ENCODE measurements at places on chromosomes 5 and 9.

DNA sequence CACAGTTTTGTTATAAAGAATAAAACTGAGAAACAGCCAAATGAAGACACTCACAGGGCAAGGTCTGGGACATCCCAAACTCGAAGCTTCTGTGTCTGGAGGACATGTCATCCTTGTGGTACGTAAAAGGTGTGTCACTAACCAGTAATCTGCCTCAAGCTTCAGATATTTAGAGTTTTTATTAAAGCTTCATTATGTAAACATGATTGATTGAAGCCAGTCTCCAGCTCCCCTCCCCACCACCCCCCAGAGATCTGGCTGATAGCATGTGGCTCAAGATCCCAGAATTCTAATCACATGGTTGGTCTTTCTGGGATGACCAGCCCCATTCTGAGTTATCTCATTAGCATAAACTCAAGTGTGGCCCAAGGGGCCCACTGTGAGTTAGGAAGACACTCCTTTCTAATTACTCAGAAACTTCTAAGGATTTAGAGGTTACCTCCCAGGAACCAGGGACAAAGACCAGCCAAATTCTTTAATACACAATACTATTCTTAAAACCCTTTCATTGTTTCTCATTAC, 31.4 kb upstream of the ERAP1 start:
- no peak for DNase-seq

DNA sequence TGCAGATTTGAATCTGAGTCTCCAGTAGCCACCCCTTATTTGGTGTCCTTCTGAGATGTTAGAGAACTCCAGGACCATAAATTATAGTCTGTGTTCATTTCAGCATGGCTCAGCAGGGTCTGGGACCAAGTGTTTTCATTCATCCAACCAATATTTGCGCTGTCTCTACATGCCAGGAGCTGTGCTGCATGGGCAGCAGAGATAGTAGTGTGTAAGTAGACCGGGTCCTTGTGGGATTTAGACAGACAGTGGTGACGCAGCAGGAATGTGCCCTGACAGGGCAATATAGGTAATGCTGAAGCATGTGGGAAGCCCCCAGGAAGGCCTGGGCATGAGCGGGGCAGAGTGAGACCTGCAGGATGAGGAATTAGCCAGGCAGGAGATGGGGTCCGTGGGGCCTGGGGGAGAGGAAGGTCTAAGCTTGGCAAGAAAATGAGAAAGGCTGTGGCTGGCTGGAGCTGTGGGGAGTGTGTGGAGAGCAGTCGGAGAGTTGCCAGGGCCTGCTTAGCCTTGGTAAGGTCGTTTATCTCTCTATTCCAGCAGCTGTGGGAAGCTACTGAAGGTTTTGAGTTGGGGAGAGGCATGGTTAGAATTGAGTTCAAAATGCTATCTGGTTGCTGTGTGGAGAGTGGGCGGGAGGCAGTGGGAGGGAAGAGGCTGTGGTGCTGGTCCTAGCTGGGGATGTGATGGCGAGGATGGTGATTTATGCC, 16.8 kb downstream of the STXBP1 start:
- no peak for DNase-seq

DNA sequence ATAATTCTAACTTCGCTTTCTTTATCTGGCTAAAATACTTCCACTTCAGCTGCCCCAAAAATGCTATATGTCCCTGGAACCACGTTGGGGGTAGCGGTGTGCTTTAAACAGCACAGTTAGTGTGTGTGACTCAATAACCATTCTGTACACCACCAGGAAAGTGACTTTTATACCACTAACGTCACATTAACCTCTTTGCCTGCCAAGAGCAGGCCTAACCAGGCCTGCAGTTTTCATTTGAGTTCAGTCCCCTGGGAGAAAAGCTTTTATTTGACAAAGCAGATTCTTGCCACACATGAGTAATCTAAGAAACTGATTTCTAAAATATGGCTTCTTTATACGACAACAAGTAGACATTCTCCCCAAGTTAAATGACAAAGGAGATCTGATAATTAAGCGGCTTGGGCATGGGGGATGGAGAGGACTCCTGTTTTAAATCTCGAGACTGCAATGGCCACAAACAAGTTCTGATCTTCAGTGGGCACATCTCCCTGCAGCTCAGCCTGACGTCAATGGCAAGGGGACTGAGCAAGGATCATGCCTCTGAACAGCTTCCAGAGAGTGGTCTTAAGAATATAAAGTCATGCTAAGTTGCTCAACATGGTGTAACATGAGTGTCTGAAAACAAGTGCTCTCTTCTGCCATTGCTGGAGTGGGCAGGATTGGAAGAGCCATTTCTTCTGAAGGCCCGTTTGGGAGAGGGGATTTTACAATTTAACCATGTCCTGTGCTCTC, 91.8 kb downstream of the GLIS3 start:
- DNase-seq: no peak

DNA sequence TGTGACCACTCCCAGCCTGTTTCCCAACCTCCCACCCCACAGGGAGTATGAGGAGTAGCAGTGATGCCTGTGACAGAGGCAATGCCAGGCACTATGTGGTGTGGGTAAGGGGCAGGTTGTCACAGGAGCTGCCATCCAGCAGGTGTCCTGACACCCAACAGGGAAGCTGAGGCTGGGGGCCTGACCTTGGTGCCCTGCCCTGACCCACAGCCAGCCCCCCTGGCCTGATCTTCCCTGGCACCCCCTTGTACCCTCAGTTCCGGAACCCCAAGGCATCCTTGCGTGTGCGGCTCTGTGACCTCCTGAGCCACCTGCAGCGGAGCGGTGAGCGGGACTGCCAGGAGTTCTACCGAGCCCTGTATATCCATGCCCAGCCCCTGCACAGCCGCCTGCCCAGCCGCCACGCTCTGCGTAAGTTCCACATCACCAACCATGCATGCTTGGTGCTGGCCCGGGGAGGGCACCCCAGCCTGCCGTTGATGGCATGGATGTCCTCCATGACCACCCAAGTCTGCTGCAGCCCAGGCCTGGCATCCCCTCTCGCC, 14.4 kb downstream of the CARD19 start:
- DNase-seq: no peak

DNA sequence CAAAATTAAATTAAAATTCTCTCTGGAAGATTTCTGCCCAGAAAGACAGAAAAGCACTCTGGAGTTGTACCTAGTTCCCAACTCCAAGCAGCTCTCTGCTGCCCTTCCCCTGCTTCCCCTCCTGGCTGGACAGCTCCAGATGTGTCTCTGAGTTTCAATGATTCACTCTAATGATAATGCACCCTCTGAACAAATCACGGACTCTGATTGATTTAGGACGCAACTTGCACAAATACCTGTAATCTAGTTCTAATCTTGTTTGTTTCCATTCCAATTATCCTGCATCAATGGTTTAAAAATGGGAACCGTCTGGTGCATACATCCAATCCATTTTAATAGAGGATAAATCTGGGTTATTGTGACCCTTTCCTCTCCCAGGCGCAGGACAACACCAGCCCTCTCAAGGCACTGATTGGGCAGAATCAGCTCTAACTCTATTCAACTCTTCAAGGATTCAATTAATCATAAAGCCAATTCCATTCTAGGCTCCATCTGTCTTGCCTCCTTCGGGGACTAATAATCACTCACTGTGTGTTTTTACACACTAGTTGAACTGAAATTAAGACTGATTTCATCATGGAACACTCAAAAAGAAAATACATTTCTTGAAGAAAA, 111.2 kb upstream of the LRRTM2 start:
- no peak for DNase-seq

- no peak for DNase-seq
Observed at GRCh38 chr5:142540922-142541422, 144.9 kb downstream of the FGF1 start.

DNA sequence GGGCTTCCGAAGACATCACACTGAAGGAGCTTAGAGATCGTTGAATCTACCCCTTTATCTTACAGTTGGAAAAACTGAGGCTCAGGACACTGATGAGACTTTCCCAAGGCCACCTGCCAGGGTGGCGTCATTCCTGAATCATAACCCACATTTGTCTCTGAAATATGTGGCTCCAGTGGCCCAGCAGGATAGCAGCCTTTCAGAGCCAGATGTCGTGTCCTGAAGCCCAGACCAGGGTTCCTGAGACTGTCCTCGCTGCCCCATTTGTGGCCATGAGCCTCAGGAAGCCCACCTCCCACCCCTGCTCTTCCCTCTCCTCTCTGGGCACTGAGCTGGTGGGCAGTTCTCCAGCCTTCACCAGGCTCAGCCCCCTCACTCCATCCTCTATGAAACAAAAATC, 2.4 kb downstream of the HMCN2 start:
- DNase-seq: no peak

DNA sequence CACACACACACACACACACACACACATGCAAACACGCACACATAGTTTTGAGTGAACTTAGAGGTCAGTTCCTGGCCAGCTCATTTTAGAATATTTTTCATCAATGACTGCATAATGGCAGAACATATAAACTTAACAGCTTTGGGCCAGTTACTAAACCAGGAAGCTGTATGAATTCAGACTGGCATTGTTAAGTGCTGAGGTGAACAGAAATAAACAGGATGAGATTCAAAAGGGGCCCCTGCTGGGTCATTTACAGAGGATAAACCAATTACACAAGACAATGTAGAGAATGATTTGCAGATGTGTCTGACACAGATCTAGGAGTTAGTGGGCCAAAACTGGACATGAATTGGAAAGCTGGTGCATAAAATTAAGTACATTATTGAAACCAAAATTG, 44.6 kb downstream of the MARCHF11 start:
- DNase-seq: no peak

DNA sequence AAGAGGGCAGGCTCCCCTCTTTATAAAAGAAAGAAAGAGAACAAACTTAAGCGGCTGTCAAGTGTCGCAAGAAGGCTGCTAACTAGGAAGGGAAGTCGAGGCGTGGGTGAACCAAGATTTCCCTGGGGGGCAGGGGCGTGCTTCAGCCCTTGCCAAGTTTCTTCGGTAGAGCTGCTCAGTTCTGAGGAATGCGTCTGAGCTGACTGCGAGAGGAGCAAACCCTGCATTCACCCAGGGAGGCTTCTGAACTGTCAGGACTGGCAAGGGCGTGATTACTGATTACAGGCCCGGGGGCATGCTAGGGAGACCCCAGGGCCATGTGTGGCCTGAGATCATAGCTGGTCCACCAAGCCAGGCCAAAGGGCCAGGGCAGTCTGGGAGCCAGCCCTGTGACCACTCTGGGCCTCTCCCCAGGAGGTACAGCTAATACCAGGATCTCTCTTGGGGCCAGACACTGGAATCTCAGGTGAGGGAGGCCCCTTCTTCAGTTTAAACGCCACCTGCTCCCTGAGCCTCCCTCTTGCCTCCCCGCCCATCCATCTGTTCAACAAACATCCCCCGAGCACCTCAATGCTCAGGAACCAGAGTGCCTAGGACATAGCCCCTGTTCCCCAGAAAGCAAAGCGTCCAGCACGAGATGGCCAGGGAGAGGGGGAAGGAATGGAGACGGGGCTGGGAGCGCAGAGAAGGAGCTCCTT, 30.9 kb downstream of the SARDH start:
- no peak for DNase-seq

GRCh38 chr5:72101828-72102227, 5.4 kb upstream of the MAP1B start:
- no peak for DNase-seq

DNA sequence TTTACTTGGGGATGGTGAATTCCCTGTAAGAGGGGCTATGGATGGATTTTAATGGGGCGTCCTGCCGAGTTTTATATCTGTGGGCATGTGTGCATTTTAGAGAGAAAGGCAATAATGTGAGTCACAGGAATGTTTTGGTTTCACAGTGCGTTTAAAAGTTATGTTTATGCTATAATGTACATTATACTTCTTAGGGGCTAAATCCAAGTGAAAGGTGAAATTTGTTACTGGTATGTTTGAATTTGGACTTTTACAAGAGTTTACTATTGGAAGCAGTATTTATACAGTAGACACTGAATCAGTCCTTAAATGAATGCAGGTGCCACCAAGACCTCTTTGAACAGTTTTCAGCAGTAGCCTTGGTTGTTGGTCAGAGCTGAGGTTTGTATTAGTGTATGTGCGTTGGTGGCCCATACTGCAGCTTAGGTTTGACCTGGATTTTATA, 5.6 kb downstream of the JMY start:
- no peak for DNase-seq

- DNase-seq: no peak
Observed at GRCh38 chr5:57613741-57614140, 131.1 kb upstream of the ACTBL2 start.

DNA sequence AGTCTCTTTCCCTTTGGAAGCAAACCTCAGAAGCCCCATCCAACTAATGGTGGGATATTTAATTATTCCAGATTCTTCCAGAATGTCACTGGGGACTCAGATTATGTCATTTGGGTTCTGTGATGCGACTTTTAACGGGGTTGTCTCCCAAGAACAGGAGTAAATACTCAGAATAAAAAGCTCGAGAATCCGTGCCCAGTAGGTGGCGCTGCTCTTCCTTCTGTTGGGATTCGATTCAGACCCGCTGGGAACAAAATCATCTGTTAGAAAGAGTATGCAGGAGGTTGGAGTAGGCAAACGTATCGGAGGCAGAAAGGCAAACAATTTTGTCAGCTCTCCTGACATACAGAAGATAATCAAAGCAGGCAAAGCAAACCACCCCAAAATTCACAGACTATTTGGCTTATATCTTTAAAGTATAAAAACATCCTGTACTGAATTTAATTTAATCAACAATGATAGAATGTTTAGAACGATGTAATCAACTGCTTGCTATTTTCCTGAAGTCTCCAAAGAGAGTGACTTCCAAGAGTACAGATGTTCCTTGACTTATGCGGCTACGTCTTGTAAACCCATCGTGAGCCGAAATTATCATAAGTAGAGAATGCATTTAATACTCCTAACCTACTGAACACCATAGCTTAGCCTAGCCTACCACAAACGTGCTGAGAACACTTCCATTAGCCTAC, 169.8 kb upstream of the RAI14 start:
- no peak for DNase-seq

DNA sequence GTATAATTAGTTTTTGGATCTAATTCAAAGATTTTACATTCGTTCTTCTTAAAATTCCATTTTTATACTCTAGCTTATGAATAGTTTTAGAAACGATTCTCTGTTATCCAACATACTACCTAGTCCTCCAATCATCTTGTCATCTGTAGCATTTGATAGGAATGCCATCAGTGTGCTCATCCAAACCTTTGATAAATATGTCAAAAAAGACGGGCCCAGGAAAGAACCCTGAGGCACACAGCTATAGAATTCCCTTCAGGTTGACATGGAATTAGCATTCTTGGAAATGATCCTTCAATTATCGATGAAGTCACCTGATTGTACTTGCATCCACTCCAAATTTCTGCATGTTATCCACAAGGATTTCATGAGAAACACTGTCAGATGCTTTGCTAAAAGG, 64.8 kb upstream of the EFNA5 start:
- no peak for DNase-seq

- DNase-seq: no peak
Observed at GRCh38 chr5:56549096-56549886, 266.1 kb upstream of the MAP3K1 start.

- DNase-seq: no peak
Observed at GRCh38 chr5:133554279-133554678, 58.1 kb downstream of the FSTL4 start.

GRCh38 chr9:113160571-113160970, 9.8 kb downstream of the SLC31A2 start:
- DNase-seq: no peak

- DNase-seq: no peak
Observed at GRCh38 chr5:95779611-95780010, 42.9 kb downstream of the GLRX start.

GRCh38 chr5:100434815-100435214, 100.4 kb upstream of the FAM174A start:
- no peak for DNase-seq

Measured in esophagus squamous epithelium (tissue), 5 donors.